Mesenchymal stem cell (in vitro differentiated cells and primary cell): ENCODE measurements at places on chromosomes 5 and 9.

- DNase-seq: peak; percentile 26
Observed at GRCh38 chr5:65299861-65300260, 181.9 kb downstream of the ADAMTS6 start.

GRCh38 chr9:110214586-110215355 lies 6.8 kb upstream of the C9orf152 start:
- no peak for DNase-seq

GRCh38 chr5:143159031-143159430 lies 244.5 kb downstream of the NR3C1 start:
- no peak for DNase-seq

GRCh38 chr5:144015961-144016360 lies 154.5 kb downstream of the YIPF5 start:
- DNase-seq: no peak
